ENCODE measurements at places on chromosomes 2 and 18. TPM values are rescaled to one million over a fixed set of nuclear protein-coding genes. Genes with fewer than 3 reads are reported as not detected.

- peaks cover under 1% of the 10 kb centered on the region for H3K4me1 ChIP-seq
- H3K4me3 ChIP-seq: no peak overlapping the region
- peaks cover 32% of the 10 kb centered on the region for H3K36me3 ChIP-seq
- no peaks in the 10 kb centered on the region for H3K27me3 ChIP-seq
- DNase-seq: no peak
- no peak overlapping the region for H3K27ac ChIP-seq
Observed at GRCh38 chr2:71122387-71123298, 7.4 kb downstream of the MCEE start.

DNA sequence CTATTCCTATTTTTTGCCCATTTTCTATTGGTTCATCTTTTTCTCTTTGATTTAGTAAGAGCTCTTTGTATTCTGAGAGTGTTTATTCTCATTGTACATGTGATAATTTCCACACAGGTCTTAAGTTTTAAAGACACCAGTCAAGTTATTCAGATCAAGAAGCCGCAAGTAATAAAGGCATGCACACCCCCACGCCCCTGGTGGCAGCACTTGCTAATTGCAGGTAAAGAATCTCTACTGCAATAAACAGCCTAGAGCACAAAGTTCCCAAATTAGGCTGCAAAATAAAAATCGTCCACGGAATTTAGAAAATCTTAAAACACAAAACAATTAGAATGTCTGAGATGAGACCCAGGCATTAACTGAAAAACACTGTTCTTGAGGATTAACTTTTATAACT, 45.2 kb downstream of the ST3GAL5 start:
- no peaks in the 10 kb centered on the region for H3K27me3 ChIP-seq
- H3K4me1 ChIP-seq: no peaks in the 10 kb centered on the region
- H3K4me3 ChIP-seq: no peak overlapping the region
- DNase-seq: no peak
- no peak overlapping the region for H3K27ac ChIP-seq

GRCh38 chr2:173076581-173077345, 1.1 kb downstream of the MAP3K20 start:
- peak overlapping the region; percentile 90 for H3K27ac ChIP-seq
- peak; percentile 80 for DNase-seq
- H3K4me3 ChIP-seq: peak overlapping the region; percentile 73

FAM228A gene
- total RNA-seq: 0.64 TPM

DNA sequence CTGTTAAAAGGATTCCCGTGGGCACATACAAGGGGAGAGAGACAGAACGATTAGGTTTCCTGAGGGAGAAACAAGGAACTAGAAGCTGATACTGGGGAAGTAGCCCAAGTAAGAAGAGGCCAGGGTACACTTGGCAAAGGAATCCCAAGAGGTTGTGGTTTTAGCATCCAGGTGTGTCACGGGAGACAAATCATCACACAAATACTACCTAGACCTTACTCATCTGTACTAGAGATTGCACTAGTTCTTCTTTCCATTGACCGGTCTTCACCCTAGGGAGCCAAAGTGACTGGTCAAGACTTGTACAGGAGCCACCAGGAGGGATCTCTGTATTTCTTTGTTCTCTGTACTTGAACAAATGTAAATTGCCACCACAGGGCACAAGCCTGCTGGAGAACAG, 14.2 kb upstream of the NR4A2 start:
- H3K27ac ChIP-seq: no peak overlapping the region
- no peaks in the 10 kb centered on the region for H3K4me1 ChIP-seq
- H3K36me3 ChIP-seq: no peaks in the 10 kb centered on the region
- no peaks in the 10 kb centered on the region for H3K27me3 ChIP-seq

MAPRE3 gene
- 23.0 TPM for total RNA-seq

DNA sequence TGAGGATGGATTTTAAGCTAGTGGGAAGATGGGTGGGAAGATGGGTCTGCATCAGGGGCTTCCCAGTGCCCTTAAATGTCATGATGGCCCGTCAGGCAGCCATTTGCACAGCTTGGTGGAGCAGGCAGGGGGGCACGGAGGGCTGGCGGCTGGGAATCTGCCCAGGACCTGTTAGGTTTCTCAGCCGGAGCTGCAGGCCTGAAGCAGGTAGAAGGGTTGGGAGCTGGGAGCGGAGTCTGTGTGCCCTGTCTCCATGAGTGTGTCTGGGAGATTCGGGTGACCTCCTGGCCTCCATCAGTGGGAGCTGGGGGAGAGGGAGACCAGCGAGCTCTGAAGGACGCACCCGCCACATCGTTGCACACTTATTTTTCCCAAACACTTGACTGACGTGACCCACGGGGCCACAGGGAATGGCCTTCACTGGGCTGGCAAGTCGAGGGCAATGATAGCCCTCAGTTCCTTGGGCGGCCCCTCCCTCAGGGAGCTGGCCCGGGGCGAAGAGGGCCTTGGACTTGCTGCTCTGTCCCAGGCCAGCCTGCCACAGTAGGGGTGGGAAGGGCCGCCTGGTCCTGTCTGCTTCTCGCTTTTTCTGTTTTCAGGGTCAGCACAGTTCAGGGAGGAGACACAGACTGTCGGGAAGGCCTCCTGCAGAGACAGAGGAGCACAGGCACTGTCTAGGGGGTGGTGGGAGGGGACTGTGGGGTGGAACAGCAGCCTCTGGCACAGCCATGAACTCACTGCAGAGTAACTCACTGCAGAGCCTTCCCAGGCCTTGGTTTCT, 236.8 kb downstream of the ZBTB7C start:
- H3K27ac ChIP-seq: no peak overlapping the region
- no peak overlapping the region for H3K4me3 ChIP-seq
- no peaks in the 10 kb centered on the region for H3K36me3 ChIP-seq
- H3K27me3 ChIP-seq: no peaks in the 10 kb centered on the region
- no peak for DNase-seq

DNA sequence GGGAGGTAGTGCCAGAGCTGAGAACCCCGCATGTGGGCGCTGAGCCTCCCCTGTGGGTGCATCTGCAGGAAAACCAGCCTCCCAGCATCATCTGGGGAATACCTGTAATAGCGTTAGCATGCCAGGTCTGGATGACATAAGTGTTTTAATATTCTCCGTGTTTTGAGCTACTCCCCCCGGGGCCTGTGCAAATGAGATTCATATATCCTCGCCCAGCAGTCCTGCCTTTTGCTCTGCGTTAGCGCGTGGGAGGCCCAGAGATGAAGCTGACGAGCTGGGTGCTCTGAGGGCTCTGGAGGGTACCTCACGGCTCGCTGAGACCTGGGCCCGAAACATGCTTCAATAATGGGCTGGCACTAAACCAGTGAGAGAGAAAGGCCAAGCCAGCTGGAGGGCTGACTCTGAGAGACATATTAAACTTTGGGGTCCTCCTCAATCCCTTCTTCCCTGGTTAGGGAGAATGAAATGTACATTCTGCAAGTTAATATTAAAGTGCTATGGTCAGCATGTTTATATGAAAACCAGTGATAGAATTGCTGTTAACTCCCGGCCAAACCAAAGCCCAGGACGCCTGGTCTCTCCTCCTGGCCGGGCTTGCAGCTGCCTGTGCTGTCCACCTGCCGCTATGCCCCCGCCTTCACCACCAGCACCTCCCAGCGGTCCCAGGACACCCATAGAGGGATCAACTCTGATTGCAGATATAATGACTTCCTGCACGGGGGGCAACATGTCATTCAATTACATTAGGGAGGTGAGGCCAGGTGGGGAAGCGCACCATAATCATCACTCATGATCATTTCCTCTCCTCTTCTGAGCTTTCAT, 77.0 kb downstream of the EDAR start:
- no peaks in the 10 kb centered on the region for H3K27me3 ChIP-seq
- no peaks in the 10 kb centered on the region for H3K4me1 ChIP-seq
- no peak overlapping the region for H3K4me3 ChIP-seq

LMAN1 gene
- total RNA-seq: 63.1 TPM

DNA sequence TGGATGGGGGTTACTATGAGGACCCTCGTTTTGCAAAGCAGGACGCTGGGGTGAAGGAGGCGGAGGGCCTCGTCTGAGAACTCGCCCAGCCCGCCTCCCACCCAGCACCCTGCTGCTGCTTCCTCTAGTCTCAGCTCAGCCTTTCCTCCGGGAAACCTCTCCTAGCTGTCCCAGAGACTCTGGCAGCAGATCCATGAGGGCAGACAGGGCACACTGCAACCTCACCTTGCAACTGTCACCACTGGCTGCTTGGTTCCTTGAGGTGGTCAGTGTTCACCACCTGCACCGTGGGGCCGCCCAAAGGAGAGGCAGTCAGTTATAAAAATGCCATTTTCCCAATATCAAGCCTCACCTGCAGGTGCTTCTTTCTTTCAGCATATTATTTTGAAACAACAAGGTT, 45.6 kb downstream of the PARD6G start:
- H3K4me3 ChIP-seq: no peak overlapping the region
- no peaks in the 10 kb centered on the region for H3K27me3 ChIP-seq
- no peaks in the 10 kb centered on the region for H3K36me3 ChIP-seq
- H3K4me1 ChIP-seq: no peaks in the 10 kb centered on the region

DNA sequence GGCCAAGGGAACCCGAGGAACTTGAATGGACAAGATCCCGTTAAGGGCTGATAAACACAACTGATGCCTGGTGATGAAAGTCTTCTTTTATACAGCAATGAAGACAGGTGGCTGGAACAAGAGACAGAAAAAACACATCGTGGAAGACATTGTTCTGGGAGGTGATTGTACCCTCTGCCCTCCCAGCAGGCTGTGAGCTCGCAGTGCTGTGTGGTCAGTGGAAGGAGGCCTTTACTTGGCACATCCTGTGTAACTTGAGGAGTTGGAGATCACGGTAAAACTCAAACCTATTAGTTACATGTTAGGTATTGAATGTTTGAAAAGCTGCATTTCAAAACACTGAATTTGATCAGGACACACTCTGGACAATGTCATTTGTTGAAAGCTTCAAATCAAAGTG, 249.9 kb upstream of the EPAS1 start:
- H3K27me3 ChIP-seq: no peaks in the 10 kb centered on the region
- DNase-seq: no peak
- H3K4me1 ChIP-seq: peaks cover 3% of the 10 kb centered on the region
- H3K4me3 ChIP-seq: no peak overlapping the region

- no peak for DNase-seq
- no peak overlapping the region for H3K27ac ChIP-seq
- H3K4me3 ChIP-seq: no peak overlapping the region
- no peaks in the 10 kb centered on the region for H3K27me3 ChIP-seq
- no peaks in the 10 kb centered on the region for H3K4me1 ChIP-seq
Observed at GRCh38 chr2:200212862-200213425, 93.5 kb upstream of the SPATS2L start.

DNA sequence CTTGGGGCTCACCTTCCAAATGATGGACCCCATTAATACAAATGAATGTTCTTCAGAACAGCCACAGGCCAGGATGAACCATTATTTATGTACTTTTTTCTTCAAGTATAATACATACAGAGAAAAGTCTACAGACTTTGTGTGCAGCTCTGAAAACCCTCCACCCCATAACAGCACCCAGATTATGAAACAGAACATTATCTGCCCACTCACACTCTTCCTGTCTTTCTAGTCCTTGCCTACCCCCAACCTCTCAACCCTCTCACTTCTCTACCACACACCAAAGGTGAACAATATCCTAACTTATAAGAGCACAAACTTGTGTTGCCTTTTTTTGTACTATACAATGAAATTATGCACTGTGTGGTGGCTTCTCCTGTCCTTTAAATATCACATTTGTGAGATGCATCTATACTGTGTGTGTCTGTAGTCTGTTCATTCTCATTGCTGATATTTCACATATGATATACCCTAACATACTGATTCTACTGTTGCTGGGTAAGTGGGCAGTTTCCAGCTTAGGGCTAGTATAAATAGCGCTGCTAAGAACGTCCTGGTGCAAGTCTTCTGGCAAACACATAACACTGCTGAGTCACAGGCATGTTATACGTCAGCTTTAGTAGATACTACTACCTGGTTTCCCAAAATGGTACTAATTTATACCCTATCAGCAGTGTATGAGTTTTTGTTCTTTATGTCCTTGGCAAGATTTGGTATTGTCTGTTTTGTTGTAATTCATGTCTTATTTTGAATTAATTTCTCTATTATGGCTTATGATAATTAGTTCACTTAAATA, 1.0 kb upstream of the NPHP1 start:
- no peaks in the 10 kb centered on the region for H3K36me3 ChIP-seq
- DNase-seq: no peak
- no peak overlapping the region for H3K27ac ChIP-seq
- H3K4me3 ChIP-seq: no peak overlapping the region
- peaks cover 3% of the 10 kb centered on the region for H3K4me1 ChIP-seq

DNA sequence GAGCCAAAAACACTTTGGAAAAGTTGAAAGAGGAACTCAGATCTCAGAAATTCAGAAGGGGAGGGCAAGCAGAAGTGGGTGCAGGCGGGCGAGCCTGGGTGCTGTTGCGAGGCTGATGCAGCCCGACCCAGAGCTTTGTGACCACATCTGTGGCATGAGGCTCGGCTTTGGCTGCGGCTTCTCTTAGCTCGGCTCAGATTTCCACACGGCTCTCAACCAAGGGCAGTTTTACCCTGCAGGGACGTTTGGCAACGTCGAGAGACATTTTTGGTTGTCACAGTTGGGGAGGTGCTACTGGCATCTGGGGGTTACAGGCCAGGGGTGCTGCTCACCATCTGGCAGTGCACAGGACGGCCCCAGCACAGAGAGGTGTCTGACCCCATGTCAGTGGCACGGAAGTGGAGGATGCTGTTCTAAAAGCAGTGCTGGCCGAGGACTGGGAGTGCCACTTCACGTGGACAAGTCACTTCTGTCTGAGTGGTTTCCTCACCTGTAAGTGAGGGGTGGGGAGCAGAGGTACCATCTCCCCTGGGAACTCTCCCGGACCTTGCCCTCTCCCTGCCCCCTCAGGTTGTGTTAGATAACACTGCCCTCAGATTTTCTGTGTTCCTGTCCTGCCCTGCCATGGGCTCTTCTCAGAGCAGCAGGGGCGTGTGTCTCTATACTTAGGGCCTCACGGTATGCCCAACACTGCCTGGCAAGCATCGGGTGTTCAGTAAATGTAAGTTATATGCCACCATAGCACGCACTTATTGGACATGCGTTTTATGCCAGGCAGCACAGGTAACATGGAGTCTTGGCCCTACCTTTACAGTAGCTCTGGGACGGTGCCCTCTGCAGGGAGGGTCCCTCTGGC, 48.7 kb upstream of the FAHD2A start:
- DNase-seq: no peak
- no peak overlapping the region for H3K27ac ChIP-seq
- no peaks in the 10 kb centered on the region for H3K36me3 ChIP-seq
- H3K4me3 ChIP-seq: no peak overlapping the region
- H3K4me1 ChIP-seq: no peaks in the 10 kb centered on the region
- H3K27me3 ChIP-seq: no peaks in the 10 kb centered on the region
